ENCODE measurements at places on chromosomes 16 and 17. TPM values are rescaled to one million over a fixed set of nuclear protein-coding genes. Genes with fewer than 3 reads are reported as not detected.
A peak's percentile ranks its signal among the peaks of the same experiment; 100 is the strongest.

DNA sequence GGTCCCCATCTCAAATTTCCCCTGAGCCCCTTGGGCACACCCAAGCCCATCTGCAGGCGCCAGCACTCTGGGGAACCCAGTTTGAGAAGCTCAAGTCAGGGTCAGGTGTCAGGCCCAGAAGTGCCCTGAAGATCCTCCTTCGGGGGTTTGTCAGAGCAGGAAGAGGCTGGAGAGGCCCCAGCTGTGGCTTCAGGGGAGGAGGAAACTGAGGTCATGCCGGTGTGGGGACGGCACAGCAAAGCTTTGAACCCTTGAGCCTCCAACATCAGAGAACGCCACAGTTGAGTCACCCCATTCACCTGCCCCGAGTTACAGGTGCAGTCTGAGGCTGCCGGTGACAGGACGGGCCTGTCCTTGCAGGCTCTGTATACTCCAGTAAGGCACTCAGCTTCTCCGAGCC, 140.2 kb upstream of the CIBAR2 start:
- DNase-seq = no peak

GRCh38 chr17:8438441-8438840, 2.8 kb downstream of the NDEL1 start:
- no peak for DNase-seq

- DNase-seq = peak; percentile 52
Observed at GRCh38 chr16:59210955-59211541, 476.9 kb upstream of the GOT2 start.

DNA sequence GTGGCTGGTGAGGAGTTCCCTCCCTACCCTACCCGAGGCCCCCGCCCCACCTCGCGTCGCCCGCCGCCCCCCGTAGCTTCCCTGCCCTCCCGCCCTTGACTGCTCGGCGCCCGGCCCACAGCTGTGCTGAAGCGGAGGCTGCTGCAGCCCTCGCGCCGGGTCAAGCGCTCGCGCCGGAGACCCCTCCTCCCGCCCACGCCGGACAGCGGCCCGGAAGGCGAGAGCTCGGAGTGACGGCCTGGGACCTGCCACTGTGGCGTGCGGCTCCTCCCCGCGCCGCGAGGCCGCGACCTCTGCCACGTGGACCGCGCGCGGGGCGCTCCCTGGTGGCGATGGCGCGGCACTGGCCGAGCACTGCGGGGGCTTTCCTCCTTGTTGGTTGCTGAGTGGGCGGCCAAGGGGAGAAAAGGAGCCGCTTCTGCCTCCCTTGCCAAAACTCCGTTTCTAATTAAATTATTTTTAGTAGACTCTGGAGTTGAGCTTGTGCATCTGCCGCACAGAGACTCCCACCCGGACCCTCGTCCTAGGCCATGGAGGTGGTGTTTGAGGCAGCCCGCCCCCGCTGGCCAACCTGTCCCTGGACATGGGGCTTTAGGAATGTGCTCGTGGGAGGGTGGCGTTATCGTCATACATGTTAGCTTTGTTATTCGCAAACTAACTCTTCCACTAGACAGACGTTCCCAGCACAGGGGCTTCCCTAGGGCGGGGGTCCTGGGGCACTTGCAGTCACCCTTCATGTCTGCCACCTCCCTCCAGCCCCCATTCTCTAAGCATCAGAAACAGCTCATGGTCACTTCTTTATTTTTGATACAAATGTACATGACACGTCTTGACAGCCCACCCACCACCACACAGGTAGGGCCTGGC, 4.4 kb downstream of the TP53I13 start:
- DNase-seq = no peak

KRT28 gene
- not detected for polyA plus RNA-seq

DNA sequence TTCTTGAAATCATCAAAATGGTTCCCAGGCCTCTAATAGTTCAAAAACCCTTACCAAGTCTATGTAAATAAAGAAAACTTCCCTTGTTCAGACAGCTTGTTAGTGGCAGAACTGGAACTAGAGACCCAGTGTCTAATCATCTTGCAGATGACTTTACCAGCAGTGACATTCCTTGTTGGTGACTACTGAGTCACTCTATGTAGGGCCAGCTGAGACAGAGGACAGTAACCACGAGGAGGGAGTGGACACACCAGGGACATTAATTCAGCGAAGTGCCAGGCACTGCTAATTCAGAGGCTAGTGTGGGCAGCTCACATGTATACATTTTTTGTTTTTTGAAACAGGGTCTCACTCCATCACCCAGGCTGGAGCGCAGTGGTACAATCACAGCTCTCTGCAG, 6.1 kb upstream of the HEATR3 start:
- no peak for DNase-seq

CACNA1H gene
- 17.0 TPM for polyA plus RNA-seq

TMEM88 gene
- 18.3 TPM for polyA plus RNA-seq

FBXO39 gene
- 0.17 TPM for polyA plus RNA-seq

DNA sequence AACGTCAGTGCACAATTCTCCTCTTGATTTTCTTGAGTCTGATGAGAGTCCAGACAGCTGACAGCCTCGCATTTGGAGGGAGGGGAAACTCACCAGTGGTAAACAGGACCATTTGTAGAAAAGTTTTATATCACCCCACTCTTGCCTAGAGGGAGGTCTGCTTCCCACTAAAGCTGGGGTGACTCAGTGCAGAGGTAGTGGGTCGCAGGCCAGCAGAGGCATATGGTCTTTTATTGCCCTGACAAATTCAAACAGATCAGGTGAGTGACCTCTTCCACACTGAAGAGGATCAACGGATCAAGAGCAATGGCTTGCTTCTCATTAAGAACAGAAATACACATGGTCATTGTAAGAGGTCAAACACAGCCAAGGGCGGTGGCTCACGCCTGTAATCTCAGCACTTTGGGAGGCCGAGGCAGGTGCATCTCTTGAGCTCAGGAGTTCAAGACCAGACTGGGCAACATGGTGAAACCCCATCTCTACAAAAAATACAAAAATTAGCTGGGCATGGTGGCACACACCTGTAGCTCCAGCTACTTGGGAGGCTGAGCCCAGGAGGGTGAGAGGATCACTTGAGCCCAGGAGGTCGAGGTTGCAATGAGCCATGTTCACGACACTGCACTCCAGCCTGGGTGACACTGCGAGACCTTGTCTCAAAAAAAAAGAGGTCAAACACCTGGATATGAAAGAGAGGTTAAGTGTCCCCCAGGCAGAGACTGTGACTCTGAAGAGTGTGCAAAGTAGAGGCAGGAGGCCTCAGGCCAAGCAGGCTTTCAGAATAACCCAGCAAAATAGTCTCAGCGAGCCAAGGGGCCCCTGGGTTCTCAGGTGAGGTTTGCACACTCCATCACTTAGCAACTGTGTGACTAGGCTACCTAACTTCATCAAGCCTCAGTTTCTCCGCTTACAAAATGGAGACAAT, 56.5 kb upstream of the ERN1 start:
- no peak for DNase-seq

HCFC1R1 gene
- polyA plus RNA-seq = 56.2 TPM

- no peak for DNase-seq
Observed at GRCh38 chr17:71184716-71185115, 936.1 kb upstream of the SOX9 start.

- DNase-seq = no peak
Observed at GRCh38 chr16:35184356-35184870, 1725.0 kb downstream of the TP53TG3F start.

DNA sequence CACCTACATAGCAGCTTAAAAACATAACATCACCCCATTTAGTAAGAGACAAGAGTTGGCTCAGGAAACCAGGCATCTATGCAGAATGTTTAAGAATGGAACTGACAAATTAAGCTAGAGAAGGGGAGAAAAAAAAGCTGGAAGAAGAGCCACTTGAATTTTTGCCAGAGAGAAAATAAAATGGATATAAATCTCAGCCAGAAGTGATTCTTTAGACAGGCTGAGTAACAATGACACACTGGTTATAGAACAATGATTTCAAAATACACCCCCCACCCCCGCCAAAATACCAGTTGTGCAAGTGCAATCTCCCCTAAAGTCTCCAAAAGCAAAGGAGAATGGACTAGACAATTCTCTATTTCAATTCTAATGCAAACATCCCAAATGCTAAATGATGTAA, 22.4 kb downstream of the LSM12 start:
- DNase-seq = no peak

FBXW10B gene
- 1.4 TPM for polyA plus RNA-seq

DNAAF8 gene
- 2.2 TPM for polyA plus RNA-seq

ADGRG3 gene
- 0.18 TPM for polyA plus RNA-seq

- DNase-seq = no peak
Observed at GRCh38 chr17:4796552-4796920, 572 bp downstream of the PSMB6 start.

DNA sequence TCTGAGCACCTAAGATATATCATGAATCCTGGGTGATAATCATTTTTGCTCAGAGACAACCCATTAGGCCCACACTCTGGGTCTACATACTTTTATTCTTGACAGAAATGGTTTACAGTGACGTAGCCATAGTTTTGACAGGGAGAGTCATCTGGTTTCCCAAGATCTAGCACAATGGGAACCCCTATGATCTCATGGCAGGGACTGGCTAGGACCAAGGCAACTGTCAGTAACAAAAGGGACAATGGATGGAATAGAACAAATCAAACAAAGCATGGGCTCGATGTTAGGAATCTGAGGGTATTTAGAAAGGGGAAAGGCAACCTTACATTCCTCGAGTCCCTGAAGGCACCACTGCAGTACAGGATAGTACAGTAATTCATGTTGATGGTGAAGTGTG, 20.5 kb downstream of the CFAP97D1 start:
- DNase-seq = no peak

DLX4 gene
- 0.75 TPM for polyA plus RNA-seq

GRCh38 chr17:81428516-81428915, 33.3 kb downstream of the BAHCC1 start:
- DNase-seq = no peak

LGALS9 gene
- polyA plus RNA-seq = 14.9 TPM

GRCh38 chr16:80790751-80791150, 13.6 kb downstream of the CDYL2 start:
- no peak for DNase-seq

MNT gene
- polyA plus RNA-seq = 15.7 TPM
